Germinal center (tissue), 1 donor: ENCODE measurements at places on chromosomes 4 and X.
A peak's percentile ranks its signal among the peaks of the same experiment; 100 is the strongest.

- no peak for DNase-seq
Observed at GRCh38 chr4:183356173-183356830, 34.1 kb upstream of the CLDN24 start.

GRCh38 chr4:80732010-80732409 lies 298.5 kb upstream of the BMP3 start:
- no peak for DNase-seq

- DNase-seq: no peak
Observed at GRCh38 chrX:86171366-86171765, 23.1 kb downstream of the DACH2 start.

DNA sequence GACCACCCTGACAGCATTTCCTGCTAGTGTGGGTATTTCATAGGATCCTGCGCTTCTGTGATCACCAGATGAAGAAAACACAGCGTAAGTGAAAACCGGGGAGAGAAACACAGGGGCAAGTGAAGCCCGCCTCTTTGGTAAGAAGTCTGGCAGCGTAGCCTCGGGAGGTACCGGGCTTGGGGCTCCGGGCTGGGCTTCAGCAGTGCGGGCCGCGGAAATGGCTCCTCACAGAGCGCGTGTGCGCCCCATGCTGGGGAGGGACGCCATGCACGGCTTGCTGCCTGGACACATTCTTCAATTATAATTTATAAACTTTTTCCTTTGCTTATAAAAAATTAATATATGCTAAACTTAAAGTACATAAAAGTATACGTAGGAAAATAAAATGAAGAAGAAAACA lies 151.5 kb downstream of the AFAP1 start:
- DNase-seq: no peak

DNA sequence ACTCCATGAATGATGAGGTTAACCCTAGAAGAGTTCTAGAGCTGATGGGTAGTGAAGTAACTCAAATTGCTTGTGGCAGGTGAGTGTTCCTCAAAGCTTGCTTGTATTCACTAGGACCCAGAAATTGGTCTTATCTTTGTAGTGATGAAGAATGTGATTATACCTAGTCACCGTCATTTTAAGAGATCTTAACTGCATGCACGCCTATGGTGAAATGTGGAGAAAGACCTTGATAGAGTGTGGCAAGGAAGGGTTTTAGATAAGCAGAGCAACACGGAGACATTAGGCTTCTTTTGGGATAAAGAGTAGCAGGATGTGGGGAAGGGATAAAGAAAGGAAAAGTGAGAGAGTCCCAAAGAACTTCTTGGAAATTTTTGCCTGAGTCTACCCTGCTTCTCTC lies 42.4 kb downstream of the NAP1L5 start:
- no peak for DNase-seq

DNA sequence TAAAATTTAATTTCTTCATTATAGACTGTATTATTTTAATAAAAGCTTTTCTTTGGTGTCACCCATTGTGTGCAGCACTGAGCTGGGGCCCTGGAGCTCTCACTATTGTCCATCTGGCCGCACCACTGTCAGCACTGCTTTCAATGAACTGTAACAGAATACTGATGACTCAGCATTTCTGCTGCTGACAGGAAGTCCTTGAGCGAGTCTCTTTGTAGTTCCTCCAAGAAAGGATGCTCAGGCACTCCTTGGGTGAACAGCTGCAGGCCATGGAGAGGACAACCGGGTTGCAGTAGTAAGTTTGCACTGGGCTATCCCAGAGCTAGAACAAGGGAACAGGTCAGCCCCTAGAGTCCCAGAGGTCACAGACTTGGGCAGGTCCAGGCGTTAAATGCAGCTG lies 81.6 kb downstream of the SORBS2 start:
- no peak for DNase-seq

GRCh38 chrX:106484233-106484632 lies 127.5 kb upstream of the RADX start:
- DNase-seq: peak; percentile 1

DNA sequence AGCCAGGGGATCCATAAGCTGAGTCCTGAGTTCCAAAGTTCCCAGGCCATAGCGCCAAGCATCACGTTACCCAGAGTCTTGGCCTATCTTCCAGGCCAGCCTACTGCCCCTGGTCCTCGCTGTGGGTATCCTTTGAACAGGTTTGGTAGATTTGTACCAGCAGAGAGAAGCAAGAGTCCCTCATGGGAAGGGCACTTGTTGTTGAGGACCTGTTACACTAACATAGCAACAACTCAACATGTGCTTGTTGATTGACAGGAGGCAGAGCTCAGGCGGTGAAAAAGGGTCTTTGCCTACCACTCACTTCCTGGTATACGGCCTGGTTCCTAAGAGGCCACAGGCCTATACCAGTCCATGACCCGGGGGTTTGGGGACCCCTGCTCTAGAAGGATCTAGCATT lies 138.4 kb downstream of the RASL11B start:
- DNase-seq: no peak

DNA sequence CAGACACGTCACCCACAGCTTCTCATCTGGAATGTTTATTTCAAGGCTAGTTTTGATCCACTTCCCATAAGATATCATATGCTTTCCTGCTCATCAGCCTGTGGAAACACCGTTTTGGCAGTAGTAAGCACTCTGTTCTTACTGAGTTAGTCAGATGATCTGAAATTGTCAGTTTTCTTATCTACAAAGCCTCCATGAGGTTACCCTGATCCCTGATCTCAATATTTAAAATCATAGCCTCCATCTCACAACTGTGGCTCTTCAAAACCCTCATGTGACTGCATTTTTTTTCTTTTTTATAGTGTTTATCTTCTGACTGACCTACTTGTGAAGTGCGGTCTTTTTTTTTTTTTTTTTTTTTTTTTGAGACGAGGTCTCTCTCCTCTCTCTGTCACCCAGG lies 22.7 kb downstream of the BST1 start:
- no peak for DNase-seq

- DNase-seq: no peak
Observed at GRCh38 chrX:16839219-16839851, 30.8 kb downstream of the RBBP7 start.

GRCh38 chr4:139416073-139416673 lies 37.7 kb upstream of the RAB33B start:
- DNase-seq: peak; percentile 40

GRCh38 chrX:151397741-151398070 lies 700 bp downstream of the VMA21 start:
- no peak for DNase-seq

- no peak for DNase-seq
Observed at GRCh38 chr4:41427306-41427882, 110.6 kb upstream of the LIMCH1 start.

GRCh38 chr4:2069986-2070385 lies 10.9 kb downstream of the NAT8L start:
- DNase-seq: no peak

DNA sequence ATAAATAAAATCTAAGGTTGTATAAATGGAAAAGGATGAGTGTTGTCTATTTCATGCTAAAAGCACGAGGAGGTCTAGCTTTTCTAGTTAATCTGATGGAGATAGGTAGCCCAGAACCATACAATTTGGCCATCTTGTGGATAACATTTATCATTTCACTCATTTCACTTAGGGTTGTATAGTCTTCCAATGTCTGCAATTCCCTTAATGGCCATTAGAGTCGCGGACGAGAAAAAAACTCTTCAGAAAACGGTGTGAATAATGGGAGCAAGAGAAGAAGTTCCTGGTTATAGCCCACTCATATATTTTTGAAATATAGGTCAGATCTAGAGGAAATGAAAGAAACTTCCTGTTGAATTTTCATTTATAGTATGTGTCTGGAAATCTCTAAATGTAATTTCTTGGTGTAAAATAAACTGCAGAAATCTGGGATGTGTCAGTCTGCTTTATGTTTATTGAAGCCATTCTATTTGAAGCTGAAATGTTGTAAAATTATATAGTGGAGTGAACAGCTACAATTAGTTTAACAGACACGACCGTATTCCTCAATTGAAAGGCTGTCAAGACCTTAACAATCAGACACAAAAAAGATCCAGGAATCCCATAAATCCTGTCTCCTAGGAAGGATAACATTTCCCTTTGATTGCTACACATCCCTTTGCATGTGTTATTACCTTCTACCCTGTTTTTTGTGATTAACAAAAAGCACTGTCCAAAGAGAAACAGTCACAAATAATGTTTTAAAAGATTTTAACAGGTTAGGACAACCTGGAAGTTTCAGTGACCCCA lies 47.7 kb upstream of the MGST2 start:
- DNase-seq: no peak

DNA sequence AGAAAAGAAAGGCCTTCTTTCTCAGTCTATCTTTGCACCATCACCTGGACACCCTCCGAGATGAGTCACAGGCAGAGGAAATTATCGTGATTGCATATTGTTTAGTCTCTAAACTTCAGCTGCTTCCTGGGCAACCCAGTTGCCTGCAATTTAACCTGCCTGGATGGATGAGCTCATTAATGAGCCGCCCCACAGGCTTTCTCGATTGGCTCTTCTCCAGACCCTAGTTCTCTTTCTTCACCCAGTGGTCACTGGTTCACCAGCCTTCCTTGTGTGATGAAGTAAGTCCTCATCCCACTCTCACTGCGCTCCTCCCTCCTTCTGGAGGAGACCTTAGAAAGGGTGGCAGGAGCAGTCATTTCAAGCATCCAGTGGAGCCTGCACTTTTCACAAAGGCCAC lies 94.4 kb downstream of the SOWAHB start:
- no peak for DNase-seq

DNA sequence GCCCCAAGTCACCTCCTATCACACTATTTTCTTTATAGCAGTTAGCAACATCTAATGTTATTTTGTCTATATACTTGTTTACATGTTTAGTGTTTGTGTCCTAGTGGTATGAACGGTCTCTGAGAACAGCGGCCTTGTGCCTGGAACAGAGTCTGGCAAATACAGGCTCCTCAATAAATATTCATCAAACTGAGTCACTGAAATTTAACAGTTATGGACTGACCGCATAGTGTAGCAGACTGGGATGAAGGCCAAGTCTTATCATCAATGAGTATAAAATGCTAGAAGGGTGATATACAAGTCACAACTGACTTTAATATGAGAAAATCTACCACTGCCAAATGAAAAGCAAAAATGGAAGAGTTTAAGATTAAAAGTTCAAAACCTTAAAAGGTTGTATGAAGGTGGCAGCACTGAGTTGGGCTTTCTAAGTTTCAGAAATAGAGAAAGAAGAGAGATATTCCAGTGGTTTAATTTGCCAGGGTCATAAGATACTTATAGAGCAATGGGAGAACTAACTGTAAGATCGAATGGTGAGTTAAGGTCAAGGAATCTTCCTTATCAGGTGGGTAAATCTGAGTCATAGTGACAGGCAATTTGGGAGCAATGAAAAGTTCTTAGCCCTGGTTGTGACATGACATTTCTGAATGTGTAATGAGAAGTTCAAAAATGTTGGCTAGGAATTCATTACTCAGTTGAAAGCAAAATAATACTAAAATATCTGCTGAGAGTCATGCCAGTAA lies 34.9 kb downstream of the ELOVL6 start:
- no peak for DNase-seq

DNA sequence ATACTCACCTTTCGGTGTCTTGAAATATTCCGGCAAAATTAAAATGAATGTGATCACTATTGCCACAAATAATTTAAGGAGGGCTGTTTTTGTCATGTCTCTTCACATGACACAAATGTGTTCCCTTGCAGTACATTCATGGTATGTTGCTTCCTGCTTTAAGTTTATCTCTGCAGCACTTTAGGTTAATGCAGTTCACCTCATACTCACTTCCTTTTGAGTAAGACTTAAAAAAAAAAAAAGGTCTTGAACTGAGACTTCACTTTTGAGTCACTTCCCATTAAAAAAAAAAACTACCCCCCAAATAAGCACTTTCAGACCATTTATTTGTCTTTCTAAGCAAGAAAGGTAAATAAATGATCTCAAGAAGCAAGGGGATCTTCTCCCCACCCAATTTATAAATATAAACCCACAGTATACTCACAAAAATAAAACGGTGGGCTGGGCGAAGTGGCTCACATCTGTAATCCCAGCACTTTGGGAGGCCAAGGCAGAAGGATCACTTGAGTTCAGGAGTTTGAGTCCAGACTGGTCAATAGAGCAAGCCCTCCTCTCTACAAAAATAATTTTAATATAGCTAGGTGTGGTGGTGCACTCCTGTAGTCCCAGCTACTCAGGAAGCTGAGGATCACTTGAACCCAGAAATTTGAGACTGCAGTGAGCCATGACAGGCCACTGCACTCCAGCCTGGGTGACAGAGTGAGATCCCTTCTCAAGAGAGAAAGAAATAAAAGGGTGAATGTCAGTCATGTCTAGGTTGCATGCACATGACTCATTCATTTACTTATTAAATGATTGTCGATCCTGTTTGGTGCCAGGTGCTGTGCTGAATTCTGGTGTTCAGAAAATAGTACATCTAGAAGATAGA lies at the start of gene TMEM156:
TSS of gene TMEM156 (minus strand) at position 192 of the 868 bp plus-strand sequence. CDS start at position 96, 96 bp downstream.
- peak; percentile 55 for DNase-seq

GRCh38 chr4:175431694-175432093 lies 380.4 kb downstream of the GPM6A start:
- no peak for DNase-seq

GRCh38 chr4:42083816-42084215 lies 68.6 kb downstream of the BEND4 start:
- DNase-seq: no peak

- no peak for DNase-seq
Observed at GRCh38 chrX:18769812-18770573, 62.5 kb downstream of the PPEF1 start.

DNA sequence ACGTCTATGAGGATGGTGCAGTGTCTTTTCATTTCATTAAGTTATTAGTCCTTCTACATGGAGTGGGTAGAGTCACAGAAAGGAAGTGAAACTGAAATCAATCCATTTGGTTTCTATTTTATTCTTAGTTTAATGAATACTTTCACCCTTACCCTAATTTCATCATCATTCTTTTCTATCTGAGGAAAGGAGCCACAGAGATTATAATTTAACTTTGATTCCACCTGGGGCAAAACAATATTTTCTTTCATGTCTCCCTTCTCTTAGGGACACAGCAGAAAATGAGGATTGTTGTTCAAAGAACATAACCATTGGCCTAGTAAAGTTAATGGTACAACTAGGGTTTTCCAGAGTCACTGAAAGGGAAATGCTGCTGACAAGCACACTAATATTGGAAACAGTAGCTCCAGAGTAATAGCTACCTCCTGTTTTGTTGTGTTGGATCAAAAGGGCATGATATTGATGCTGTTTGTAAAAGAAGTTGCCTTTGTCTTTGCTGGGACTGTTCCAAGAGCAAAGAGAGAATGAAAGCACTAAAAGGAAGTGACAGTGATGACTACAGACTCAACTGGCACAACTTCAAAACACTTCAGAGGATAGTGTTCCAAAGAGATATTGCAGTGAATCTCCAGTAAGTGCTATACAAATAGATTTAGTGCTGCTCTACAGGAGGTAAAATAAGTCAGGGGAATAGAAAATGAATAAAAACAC lies 247.1 kb upstream of the PITX2 start:
- DNase-seq: no peak
